ENCODE measurements at places on chromosomes 5 and 9.

GRCh38 chr9:107759009-107759822, 269.6 kb upstream of the KLF4 start:
- no peak for DNase-seq

DNA sequence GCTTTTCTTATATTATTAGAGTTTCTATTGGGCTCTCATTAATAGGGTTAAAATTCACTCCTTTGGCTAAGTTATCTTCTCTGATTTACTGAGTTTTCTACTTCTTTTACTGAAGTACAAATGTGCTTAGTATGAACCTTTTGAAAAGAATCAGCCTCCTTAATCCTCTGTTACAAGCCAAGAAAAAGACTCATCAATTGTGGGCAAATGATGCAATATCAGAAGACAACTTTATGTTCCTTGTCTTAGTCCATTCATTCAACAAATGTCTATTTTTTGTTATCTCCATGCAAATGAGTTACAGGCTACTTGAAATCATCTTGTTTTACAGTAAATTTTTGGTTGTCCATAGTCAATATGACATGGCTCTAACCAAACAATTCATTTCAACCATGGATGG, 40.3 kb downstream of the SNCAIP start:
- no peak for DNase-seq

- DNase-seq = no peak
Observed at GRCh38 chr9:87181670-87182069, 234.4 kb upstream of the GAS1 start.

- DNase-seq = no peak
Observed at GRCh38 chr9:71703172-71703872, 65.0 kb downstream of the CEMIP2 start.

DNA sequence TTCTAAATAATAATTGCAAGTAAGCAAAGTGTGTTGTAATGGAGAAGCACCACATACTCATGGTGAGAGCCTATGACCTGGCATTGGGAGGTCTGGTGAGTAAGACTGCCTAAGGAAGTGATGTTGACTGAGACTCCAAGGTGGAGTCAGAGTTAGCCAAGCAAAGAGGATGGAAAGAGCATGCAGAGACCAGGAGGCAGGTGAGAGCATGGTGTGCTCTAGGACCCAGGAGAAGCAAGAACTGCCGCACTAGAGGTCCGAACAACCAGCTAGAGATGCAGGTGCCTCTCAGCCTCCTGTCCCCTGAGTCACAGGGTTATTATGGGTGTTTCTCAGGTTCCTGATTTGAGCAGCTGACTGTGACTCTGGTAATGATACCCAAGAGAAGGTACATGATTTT, 27.3 kb downstream of the ANP32B start:
- peak; percentile 30 for DNase-seq

DNA sequence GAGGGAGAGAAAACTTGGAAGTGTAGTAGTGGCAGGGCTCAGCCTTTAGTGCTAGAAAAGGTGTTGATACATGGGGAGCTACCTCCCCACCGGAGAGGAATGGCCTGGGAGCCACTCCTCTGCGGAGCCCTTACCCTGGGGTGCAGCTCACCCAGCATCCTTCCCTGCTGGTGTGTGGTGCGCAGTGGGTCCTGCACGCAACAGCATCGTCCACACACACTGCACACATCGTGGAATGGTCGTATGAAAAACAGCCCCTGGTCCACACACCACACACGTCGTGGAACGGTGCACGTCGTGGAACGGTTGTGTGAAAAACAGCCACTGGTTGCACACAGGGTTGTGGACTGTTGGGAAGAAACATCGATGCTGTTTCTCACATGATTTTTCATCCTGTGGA, 16.1 kb upstream of the AHRR start:
- no peak for DNase-seq

DNA sequence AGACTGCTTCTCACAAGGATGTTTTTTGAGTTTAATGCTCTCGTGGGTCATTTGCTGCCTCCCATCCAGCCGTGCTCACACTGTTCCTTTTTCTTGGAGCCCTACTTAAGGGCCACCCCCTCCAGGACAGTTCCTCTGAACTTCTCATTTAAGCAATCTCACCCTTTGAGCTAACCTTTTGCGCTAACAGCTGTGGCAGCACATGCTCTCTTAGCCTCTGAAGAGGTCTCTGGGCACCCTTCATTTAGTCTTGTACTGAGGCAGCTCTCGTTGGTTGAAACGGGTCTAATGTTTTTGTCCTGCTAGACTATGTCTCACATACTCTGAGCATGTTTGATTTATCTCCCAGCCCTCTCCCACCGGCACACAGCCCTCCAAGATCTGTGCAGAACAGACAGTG, 11.8 kb downstream of the ALDH1B1 start:
- no peak for DNase-seq

- no peak for DNase-seq
Observed at GRCh38 chr9:128218518-128219389, 15.6 kb downstream of the DNM1 start.

- DNase-seq = no peak
Observed at GRCh38 chr5:169013846-169014245, 287.1 kb downstream of the SLIT3 start.

DNA sequence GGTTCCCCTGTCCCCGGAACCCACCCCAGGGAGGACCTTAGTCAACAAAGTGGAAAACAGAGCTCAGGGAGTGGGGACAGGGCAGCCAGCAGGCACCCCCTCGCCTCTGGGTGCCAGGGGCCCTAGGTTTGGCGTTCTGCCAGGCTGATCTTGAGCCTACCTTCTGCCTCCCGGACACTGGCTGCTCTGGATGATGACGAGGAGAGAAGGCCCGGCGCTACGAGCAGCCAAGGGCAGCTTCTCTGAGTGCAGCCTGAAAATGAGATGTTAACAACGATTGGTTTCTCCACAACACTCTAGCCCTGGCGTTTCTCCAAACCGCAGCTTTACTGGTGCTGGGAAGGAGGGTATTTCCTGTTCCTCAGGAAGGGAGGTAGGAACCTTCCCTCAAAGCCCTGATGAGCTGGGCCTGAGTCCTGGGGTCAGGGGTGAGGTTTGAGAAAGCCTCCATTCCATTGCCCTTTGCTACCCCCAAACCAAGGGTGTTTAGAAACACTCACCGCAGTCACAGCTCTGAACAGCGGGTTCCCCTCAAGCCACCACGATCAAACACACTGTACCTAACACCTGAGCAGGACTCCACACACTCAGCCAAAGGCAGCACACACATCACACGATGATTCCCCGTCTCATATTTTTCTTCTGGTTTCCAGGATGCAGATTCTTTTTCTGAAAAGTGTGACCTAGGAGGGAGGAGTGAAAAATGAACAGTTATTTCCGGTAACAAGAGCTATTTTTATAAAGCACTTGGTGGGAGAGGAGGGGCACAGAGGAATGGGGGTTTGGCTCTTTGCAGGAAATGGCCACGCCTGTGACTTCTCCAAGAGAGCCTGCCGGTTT, at the start of gene STING1:
STING1 (minus strand) TSS at position 709 of the 840 bp plus-strand sequence. CDS start 1,054 bp downstream, outside the sequence.
- peak; percentile 60 for DNase-seq

- no peak for DNase-seq
Observed at GRCh38 chr5:90297045-90297764, 112.4 kb downstream of the CETN3 start.

GRCh38 chr9:34503406-34503805, 19.4 kb downstream of the ENHO start:
- DNase-seq = no peak

DNA sequence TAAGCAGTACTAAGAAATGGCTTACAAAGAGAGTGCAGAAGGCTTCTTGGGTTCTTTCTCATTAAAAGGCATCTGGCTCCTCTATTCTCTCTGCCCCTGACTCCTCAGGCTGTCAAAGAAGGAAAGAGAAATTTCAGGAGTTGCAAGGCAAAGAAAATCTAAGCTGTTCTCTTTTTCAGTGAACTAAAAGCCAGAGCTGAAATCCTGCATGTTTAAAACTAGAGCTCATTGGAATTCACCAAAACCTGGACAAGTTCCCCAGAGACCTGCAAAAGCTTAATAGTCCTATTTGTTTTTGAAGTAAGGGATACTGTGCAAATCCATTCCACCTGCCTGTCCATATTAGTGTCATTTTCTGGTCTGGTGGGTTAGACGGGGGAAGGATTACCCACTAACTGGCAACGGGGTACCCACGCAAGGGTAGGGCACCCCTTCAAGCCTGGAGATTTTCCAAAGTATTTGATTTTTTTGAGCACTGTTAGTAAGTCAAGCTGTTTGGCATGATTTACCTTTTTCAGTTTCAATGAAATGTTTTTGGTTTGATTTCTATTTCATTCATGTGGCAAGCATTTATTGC, 179.3 kb downstream of the FSTL4 start:
- no peak for DNase-seq

DNA sequence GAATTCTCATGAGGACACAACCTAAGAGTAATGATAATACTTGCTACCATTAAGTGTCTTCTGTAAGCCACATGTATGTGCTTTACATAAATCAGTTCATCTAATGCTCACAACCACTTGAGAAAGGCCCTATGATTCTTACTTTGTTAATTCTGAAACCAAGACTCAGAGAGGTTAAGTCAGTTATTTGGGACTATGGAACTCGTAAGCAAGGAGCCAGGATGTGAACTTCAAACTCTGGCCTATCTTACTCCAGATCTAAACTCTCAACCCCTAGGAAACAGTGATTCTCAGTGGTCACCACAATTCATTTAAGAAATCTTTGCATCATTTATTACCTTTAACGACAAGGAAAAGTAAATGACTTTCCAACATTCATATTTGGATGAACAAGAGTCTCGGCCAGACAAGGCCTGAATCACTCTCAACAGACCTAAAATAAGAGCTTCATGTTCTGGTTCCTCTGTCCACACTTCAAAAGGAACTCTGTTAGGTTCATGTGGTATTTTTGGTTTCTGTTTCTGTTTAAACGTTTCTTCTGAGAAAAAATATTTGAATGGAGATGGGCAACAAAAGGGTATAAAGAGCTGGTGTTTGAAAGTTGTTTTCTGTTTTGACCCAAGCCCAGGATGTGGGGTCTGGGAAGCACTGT, 104.8 kb downstream of the LPAR1 start:
- no peak for DNase-seq

- peak; percentile 58 for DNase-seq
Observed at GRCh38 chr5:109690975-109691574, 1.3 kb downstream of the MAN2A1 start.

DNA sequence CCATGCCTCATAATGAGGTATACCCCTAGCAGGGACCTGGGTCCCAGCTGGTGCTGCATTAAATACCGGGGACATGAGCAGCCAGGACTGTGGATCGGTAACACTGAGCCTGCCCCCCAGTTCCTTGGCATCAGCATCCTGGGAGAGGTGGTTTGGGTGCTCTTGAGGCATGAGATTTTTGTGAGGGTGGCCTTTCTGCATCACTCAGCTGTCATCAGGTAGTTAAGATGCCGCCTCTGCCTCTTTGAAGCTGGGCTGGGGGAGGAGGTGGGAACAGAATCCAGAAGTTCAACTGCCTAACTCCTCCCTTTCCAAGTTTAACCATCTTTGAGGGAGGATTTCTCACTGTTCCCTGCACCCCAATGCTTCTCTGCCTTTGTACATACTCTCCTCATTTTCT, 112.7 kb downstream of the PDZD2 start:
- DNase-seq = no peak

GRCh38 chr9:99341686-99342085, 119.6 kb downstream of the SEC61B start:
- DNase-seq = no peak

- DNase-seq = no peak
Observed at GRCh38 chr9:6838158-6838557, 80.4 kb downstream of the KDM4C start.

- DNase-seq = no peak
Observed at GRCh38 chr5:163498886-163499285, 6.5 kb upstream of the MAT2B start.

- DNase-seq = peak; percentile 90
Observed at GRCh38 chr5:18281947-18282581, 647.8 kb downstream of the TAF11L14 start.

GRCh38 chr9:95080961-95081647, 236.4 kb downstream of the FANCC start:
- no peak for DNase-seq

DNA sequence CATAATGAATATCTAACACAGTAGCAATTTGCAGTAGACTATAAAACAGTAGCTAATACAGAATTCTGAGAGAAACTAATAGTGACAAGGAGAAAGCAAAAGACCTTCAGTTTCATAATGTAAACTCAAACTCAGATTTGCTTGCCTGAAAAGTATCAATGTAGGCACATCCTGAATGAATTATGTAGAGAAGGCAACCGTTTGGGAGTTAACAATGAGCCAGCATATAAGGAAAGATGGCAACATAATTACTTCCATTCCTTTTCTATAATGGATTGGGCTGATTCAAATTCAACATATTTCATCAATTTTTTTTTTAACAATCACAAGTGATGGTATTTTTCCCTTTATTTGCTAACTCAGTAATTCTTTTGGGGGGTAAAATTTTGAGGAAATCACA, 261.6 kb downstream of the SEMA5A start:
- no peak for DNase-seq

- DNase-seq = no peak
Observed at GRCh38 chr9:112753725-112754124, 3.2 kb downstream of the SNX30 start.

- DNase-seq = no peak
Observed at GRCh38 chr9:4970970-4971641, 14.0 kb upstream of the JAK2 start.

DNA sequence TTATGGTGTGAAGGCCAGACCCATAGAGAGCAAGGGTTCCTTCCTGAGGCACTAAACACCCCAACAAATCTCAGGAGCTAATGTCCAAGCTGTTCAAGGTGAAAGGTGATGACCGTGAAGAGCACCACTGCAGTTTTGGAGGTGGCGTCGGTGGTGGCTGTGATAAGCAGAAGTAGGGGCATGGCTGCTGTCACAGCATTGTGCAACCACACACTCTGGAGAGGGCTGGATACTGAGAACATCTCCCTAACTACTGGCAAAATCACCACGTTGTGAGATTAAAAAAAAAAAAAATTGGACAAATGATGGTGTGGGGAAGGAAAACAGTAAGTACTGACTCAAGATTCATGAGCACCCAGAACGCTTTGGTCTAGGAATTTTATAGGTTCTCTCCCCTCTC, 156.5 kb downstream of the PJA2 start:
- DNase-seq = no peak

DNA sequence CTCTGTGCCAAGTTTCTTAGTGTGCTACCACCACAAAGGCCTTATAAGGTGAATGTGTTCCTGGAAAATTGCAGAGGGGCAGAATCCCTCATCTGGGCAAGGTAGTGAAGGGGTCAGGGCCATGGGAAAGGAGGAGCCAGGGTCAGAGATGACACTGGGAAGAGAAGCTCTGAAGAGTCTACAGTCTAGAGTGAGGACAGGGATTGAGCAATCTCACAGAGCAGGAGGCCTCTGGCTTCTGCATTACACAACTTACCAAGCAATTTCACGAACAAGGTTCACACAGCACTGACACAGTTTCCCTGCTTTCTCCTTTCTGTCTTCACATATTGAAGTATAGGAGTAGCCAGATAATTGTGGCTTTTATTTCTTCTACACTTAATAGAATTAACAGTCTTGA, 24.5 kb upstream of the IDNK start:
- no peak for DNase-seq

GRCh38 chr5:91212714-91213092, 170.4 kb downstream of the ARRDC3 start:
- DNase-seq = no peak

- no peak for DNase-seq
Observed at GRCh38 chr5:154418344-154418820, 27.4 kb upstream of the SAP30L start.

All from NCI-H2171 treated with DMSO at 0.1 percent for 48 hours (cell line).